Stimulated activated CD8-positive, alpha-beta memory T cell treated with anti-CD3 and anti-CD28 coated beads, Interleukin-4, amount 100 ng/mL, for 4 hours (primary cell): ENCODE measurements at places on chromosomes 11 and 22.

DNA sequence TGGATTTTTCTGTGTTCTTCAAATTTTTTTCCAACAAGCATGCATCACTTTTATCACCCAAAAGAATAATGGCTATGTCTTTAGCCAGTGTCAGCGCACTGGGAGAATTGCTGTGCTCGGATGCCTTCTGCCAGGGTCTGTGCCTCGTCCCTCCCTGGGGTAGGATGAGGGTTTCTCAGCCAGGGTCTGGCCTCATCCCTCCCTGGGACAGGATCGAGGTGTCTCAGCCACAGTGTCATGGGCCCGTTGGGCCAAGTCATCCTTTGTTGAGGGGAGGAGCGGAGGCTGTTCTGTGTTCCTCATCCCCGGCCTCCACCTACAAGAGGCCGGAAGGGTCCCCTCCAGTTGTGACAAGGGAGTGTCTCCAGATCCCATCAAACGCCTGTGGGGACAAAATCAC lies 22.7 kb downstream of the LINC01488 start:
- no peak for DNase-seq

DNA sequence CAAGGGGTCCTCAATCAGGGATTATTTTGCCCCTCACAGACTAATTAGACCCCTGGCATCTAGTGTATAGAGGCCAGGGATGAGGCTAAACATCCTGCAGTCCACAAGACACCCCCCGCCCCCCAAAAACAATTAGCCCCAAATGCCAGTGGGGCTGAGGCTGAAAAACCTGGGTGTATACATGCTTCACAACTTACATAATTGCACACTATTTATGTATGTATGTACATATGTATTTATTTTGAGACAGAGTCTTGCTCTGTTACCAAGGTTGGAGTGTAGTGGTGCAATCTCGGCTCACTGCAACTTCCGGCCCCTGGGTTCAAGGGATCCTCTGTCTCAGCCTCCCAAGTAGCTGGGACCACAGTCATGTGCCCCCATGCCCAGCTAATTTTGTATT lies 28.8 kb upstream of the SHANK2 start:
- DNase-seq: no peak

DNA sequence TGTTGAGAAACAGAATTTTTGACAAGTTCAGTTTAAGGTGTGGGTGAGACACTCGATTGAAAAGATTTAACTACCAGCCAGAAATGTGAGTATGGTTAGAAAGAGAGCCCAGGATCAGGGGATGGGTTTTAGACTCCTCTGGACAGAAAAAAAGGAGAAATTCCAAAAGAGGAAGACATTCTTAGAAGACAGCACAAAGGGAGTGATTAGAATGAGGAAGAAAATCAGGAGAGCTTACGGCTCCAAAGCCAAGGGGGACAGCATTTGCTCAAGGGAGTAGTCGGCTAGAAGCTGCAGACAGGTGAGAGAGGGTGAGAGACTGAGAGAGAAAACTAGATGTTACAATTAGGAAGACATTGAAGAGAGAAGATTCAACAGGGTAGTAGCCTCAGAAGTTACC lies 166.1 kb downstream of the ADAMTS15 start:
- DNase-seq: no peak

DNA sequence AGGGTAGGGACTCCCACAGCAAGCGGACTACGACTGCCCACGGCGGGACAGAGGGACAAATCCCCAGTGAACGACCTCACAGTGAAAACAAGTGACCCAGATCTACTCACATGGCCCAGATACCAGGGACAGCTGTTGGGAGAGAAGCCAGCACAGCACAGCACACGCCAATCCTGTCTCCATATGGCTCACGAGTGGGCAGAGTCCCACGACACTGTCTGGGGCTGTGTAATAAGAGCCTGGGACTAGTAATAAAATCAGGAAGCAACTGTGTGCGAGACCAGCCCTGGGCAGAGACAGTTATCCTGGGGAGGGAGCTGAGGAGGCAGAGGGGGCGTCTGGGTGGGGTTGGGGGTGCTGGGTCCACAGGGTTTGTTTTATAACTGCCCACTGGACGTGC lies 385.0 kb downstream of the CTTN start:
- no peak for DNase-seq

DNA sequence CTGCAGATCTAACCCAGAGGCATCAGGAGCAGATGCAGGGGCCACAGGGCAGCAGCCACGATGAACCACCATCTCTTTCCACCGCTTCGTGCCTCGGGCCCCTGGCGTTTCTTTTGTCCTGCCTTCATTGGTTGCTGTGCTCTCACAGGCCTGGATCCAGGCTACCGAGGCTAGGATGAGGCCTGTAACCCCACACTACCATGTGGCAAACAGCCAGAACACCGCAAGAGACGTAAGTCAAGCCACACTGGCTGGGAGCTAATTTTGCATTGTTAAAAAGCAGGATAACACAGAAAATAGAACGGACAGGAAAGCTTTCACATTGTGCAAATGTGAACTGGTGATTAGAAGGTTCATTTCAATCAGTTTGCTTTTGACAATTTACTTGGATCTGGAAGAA lies 15.7 kb upstream of the ARFGAP3 start:
- no peak for DNase-seq

DNA sequence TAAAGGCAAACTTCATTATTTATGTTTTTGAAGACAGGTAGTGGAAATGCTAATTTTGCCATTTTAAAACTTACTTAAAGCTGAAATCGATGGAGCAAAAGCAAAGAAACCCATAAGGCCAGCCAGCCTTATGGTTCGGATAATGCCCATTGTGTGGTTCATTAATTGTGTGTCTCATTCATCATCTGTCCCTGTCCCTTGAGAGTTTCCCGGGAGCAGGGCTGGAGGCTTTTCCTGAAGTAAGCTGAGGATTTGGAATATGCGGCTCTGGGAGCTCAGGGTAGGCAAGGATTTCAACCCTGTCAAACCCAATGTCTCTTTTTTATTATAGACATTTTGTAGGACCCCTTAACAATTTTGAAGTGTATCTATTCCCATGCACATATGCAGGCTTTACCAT lies 790.0 kb upstream of the KIRREL3 start:
- no peak for DNase-seq

- no peak for DNase-seq
These were observed 51.6 kb downstream of the NTM start for GRCh38 chr11:131422029-131422428.

DNA sequence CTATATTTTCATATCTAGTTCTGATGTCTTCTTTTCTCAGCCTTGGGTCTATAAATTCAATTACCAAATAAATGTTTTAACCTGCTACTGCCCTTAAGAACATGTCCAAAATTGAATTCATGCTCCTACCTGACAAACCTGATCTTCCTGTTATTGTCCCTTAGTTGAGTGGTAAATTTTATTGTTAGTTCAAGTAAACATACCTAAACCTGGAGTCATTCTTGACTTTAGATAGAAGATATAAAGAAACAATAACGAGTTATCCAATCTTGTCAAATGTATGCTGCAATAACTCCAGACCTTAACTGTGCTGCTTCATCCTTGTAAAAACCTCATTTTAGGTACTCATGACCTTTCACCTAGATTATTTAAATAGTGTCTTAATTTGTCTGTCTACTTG lies 34.6 kb upstream of the SC5D start:
- no peak for DNase-seq

DNA sequence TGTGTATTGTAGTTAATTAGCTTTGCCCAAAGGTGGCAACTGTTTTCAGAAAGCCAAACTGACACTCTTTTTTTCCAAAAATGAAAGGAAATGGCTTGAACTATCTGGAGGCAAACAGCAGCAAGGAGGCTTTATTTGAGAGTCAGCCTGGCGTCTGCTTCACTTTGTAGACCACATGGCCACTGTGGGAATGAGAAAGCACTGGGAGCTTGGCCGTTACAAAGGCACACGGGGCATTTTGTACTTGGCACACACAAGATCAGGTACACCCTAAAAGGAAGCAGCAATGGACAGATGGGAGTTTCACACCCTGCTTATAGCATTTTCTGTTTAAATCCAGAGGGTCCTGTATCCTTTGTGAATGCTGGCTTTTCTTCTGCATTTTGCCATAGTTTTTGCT lies 126.3 kb downstream of the MPPED2 start:
- no peak for DNase-seq

DNA sequence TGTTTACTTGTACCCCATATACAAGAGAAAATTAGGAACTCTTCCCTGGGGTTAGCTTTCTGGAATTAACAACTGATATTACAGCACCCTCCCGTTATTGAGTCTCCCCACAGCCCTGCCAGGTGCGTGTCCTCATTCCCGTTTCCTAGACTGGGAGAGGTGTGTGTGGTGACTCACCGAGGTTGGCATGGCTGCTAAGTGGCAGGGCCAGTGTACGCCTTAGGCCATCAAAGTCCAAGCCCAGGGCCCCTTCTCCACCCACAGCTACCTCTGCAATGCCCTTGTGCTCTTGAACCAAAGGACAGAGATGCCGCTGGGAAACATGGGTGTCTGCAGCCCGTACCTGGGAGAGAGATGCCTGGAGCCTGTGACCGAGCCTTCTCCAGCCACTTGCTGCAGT lies 12.3 kb downstream of the IFT27 start:
- no peak for DNase-seq

DNA sequence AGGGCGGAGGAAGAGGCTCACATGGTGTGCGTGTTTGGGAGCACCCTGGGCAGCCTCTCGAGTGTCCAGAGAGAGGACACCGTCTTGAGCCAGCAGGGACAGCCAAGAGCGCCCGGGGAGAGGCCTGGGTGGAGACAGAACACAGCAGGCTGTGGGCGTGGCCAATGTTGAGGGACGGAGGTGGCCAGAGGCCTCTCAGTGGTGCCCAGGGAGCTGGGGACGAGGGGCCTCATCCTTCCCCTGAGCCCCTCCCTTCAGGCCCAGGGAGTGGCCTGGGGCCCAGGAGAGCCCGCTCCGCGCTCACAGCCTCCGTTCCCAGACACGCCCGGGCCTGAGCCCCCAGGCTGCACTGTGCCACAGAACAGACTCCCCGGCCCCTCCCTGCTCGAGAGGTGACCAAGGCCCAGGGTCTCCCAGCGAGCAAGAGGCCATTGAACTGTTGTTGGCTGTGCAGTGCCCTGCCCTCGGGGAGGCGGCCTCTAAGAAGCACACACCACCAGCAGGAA lies 48.4 kb downstream of the CDKN1C start:
- no peak for DNase-seq

GRCh38 chr11:117144477-117145392 lies 648 bp downstream of the PAFAH1B2 start:
- DNase-seq: no peak

DNA sequence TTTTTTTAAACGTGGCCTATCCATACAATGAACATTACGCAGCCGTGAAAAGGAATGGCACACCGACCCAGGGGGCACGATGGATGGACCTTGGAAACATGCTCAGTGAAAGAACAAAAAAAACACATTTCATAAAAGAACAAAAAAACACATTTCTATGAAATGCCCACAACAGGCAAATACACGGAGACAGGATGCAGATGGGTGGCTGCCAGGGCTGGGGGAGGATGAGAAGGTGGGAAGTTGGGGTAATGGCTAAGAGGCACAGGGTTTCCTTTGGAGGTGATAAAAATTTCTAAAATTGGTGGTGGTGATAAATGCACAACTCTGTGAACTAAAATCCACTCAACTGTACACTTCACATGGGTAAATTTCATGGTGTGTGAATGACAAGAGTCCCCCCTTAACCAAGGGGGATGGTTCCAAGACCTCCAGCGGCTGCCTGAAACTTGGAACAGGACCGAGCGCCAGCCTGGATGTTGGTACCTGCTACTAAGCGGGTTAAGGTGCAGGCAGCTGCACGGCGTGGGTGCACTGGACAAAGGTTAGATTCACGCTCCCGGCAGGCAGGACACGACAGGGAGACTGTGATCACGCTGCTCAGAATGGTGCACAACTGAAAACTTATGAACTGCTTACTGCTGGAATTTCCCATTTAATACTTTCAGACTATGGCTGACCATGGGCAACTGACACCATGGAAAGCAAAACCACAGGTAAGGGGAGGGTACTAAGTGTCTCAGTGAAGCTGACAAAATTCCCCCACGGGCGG lies 16.5 kb downstream of the BRD1 start:
- no peak for DNase-seq

DNA sequence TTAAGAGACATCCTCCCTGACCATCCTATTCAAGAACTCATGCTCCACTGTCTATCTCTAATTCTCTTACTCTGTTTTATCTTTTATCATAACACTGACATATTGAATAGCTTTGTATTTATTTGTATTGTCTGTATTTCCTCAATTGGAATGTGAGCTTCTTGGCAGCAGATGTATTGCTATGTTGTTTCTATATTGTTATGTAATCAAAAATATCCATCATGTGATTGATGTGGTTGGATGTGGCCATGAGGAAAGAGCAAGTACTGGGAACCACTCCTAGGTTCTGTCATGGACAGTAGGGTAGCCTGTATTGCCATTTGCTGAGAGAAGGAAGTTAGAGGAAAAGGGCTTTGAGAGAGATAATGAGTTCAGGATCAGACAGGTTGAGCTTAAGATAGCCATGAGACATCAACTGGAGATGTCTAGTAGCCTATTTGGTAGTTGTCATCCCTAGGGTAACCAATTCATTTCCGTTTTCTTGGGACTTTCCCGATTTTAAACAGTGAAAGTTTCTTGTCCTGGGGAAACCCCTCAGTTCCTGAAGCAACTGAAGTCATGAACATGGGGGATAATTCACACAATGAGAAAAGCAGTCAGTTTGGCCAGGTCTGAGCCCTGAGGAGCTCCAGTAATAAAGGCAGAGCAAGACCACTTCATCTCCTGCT lies 404.5 kb downstream of the INSC start:
- no peak for DNase-seq

DNA sequence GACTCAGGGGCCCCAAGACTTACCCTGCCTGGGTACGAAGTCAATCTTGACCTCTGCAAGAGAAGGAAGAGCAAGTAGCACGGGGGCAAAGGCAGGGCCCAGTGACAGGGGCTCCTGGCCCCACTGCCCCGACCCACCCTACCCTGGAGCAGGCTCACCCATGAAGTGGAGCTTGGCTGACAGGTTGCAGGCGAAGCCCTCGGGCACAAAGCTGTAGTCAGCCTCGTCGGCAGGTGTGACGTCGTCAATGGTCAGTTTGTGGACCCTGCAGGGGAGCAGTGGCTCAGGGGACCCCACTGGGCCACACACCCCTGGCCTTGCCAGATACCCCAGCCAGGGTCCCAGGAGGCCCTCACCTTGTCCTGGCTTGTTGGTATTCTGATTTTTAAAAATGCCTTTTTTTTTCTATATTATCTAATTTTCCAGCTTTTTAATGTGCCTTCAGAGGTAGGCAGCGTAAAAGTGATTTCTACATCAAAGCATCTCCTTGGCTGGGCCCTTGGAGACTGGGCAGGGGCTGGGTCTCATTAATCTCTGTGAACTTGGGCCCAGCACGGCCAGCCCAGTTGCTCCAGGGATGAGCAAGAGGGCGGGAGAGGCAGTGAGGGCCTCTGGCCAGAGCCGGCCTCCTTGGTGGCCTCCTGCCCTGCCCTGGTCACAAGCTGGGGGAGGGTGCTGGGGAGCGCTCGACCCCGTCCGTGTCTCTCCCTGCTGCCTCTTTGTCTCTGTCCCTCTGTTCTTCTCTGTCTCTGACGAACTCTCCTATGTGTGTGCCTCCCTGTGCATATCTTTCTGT lies 11.3 kb downstream of the MYBPC3 start:
- no peak for DNase-seq
